ENCODE measurements at places on chromosomes 5 and 9.
A peak's percentile ranks its signal among the peaks of the same experiment; 100 is the strongest.

DNA sequence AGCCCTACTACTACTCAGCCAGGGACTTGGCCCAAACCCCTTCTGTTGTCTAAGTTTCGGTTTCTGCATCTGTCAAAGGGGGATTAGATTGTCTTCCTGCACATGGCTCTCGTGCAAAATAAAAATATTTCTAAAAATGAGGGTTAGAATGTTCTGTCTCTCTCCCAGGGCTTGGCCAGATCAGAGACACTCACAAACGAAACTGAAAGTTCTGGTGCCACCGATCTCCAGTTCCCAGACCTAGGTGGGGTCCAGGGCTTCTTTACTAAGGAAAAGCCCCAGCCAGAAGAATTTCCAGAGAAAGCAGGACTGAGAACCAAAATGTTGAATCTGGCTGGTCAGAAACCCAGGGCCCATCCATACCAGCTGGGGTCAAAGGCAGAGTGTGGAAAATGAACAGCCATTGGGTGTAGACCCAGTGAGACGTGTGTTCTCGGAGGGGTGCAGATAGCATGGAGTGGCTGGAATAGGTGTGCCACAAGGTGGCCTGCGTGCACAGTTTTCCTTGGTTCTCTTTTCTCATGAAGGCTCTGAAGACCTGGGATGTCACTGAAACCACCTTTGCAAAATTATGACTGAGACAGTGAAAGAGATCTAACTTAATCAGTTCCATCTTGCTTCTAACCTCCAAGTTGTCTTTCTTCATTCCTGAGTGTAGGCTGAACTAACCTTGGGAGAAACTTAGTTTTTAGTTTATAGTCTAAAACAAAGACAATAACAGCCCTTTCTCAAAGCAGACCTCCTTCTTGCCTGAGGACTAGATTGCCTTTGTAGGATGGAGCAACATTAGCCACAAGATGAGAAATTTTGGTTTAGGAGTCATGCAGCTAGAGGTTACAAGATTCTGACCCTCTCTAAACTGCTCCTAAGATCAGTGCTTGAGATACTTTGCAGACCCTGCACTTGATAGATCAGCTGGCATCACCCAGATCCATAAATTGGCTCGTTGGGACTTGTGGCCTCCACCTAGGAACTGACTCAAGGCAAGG lies 2.3 kb upstream of the SLC23A1 start:
- DNase-seq, result peak; percentile 29

DNA sequence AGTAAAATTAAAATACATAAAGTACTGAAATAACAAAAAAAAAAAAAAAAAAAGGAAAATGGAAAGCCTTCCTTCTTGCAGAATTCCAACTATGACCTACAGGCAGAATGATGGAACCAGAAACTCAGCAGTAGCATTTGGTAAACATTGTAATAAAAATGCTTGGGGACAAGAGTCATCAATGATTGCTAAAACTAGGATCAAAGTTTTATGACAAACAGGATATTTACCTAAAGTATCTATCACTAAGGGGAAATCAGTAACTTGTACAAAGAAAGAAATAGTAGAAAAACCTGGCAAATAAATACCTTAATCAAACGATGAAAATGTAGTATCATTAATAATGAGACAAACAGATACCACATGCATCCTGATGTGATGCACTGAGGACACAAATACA lies 17.5 kb downstream of the ERMP1 start:
- no peak for DNase-seq

DNA sequence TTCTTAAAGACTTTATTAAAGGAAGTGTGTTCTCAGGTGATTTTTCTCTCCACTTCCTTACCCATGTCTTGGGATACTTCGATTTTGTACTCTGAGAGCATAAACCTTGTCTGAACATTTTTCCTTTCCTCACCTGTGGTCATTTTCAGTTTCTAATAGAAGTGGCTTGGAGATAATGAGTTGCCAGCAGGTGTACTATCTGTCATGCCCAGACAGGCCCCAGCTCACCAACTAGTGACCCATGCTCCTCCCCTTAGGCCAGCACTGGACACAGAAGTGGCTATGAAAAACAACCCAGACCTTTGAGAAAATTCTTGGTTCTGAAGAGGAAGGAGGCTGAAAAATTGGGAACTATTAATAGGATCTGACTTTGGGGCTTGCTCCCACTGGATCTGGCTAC lies 49.2 kb upstream of the SMIM32 start:
- DNase-seq, result no peak

DNA sequence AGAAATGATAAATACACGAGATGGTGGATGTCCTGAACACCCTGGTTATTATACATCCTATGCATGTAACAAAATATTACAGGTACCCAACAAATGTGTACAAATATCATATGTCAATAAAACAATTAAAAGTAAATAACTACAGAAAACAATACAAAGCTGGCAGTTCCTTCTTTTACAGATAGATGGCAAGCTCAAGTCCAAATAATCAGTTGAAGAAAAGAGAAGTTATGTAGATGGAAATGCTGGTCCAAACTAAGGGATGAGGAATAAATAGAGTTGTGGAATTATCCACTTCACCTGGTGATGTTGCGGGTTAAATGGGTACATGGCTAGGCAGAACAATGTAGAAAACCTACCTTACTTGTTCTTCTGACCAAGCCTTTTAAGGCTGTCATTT lies 79.4 kb downstream of the PALM2AKAP2 start:
- peak; percentile 7 for DNase-seq

DNA sequence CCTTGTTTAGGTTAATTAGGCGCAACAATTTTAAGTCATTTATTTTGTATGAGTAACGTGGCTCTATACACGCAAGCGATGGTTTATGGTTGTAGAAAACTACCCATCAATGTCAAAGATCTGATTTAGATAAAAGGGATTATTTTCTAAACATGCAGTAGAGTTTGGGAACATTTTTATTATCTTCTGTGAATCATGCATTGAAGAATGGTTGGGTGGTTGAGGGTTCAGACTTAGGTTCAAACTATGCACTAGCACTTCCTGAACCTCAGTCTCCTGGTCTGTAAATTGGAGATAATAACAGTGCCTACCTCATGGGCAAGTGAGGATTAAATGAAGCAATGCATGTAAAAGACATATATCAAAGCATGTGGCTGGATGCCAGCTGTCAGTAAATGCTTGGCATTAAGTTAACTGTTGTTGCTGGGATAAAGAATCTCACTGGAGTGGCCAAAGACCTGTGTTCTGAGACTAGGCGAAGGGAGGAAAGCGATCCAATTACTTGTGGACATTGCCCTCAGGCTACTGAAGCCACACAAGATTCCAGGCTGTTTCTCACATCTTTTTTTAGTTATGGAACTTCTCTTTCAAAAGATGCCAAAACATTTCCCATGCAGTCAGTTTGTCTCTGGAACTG lies 1.1 kb upstream of the OTULINL start:
- DNase-seq, result no peak

- no peak for DNase-seq
Observed at GRCh38 chr5:131521252-131521651, 113.8 kb downstream of the RAPGEF6 start.

- DNase-seq, result no peak
Observed at GRCh38 chr9:12065050-12065449, 628.1 kb upstream of the TYRP1 start.

DNA sequence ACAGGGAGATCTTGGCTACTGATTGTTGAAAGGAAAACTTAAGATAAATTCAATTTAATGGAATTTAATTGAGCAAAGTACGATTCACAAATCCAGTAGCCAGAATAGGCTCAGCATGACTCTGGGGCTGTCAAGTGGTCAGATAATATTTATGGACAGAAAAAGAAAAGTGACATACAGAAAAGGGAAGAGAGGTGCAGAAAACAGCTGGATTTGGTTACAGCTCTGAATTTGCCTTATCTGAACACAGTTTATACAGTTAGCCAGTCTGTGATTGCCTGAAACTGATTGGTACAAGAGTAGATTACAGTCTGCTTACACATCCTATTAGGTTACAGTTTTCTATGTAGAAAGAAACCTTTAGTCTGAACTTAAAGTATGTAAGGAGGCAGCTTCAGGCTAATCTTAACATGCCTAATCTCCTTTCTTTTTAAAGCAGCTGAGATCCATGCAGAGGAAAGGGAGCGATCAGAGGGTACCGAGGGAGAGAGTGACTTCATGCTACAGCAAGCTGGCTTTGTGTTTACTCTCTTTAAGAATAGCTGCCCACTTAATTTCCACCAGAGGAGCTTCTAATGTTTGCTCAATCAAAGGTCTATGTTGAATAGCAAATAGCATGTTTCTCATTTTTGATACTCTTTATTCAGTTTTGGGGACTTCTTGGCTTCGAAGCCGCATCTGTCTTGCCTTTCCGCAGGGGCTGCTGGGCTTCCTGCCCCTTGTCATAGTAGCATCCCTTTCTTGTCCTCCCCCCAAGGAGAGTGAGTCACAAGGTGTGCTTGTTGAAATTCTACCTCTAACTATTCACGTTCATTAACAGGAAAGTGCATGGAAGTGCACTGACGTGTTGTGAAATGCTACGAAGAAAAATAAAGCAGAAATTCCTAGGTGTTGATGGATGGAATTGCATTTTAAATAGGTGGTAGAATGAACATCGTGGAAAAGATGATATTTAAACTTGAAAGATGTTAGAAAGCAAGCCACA lies 761.2 kb downstream of the TAF11L14 start:
- no peak for DNase-seq

GRCh38 chr5:118891252-118891651 lies 97.1 kb downstream of the DTWD2 start:
- no peak for DNase-seq
